ENCODE measurements at places on chromosomes 1 and 21.

DNA sequence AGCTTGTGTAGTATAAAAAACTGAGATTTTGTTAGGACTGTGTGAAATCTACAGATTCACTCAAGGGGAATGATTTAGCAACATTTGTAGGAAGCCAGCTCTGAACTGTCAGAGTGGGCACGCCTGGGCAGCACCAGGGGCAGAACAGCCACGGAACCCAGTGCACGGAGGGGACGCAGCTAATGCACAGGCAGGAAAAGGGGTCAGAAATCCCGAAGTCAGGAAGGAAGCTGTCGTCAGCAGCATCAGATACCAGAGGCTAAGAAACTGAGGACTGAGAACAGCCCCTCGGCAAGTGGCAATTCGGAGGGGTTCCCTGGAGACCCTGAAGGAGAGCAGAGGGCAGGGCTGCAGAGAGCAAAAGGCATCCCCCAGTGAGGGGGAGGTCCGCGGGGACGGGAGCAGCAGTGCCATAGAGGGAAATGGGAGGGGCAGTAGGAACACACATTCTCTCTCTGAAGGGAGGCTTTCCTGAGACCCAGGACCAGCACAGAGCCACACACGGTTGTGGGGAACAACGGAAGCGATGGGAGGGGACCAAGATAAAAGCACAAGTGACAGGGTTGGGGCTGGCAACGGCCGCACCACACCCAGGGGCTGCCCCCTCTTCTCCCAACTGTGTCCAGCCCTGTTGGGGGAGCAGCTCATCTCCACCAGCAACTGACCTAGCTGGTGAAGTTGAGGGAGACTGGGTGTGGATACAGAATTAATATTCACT lies 12.7 kb downstream of the UBE2J2 start:
- DNase-seq, result no peak

DNA sequence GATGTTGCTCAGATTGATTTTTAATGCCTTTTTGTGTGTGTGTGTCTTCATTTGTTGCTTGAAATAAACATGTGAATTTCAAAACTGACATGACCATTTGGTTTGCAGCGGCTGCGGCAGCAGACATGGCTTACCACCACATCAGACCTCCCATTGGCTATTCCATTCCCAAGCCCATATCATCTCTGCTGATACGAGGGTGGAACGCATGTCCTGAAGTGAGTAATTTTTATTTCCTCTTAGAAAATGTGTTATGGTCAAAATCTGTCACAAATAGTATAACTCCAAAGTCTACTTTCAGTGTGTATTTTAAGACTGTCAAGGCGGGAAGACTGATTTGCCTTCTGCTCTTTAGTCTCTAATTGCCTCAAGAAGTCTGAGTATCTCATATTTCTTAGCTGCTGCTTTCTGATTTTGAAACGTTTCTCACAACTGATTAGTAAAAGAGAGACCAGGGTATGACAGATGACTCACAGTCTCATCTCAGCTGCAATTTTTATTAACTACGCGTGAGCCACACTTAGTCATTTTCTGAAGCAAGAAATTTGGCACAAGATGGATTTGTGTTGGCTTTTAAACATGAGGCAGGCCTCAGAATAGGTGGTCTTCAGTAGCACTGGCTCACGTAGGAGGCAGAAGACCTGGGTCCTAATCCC lies 49.0 kb downstream of the LRRC53 start:
- DNase-seq, result peak; percentile 36

GRCh38 chr1:41666981-41667631 lies 182.6 kb upstream of the EDN2 start:
- DNase-seq, result no peak

- DNase-seq, result no peak
Observed at GRCh38 chr1:166418344-166418933, 251.6 kb upstream of the FAM78B start.

GRCh38 chr1:184895086-184895485 lies 79.2 kb downstream of the NIBAN1 start:
- DNase-seq, result no peak

DNA sequence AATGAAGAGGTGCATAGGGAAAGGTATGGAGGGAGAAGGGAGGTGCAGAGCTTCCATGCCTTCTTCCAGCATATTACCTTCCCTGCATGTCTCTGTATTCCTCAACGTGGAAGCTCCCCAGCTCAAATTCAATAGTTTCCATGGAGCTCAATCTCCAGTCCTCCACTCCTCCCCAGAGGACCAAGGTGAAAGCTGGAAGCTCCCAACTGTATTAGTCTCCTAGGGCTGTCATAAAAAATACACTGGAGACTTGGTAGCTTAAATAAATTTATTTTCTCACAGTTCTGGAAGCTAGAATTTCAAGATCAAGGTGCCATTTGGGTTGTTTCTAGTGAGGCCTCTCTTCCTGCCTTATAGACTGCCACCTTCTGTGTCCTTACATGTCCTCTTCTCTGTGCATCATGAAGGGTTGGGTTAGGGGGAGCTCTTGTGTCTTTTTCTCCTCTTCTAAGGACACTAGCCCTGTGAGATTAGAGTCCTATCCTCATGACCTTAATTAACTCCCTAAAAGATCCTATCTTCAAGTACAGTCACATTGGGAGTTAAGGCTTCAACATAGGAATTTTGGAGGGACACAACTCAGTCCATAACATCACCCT lies 21.9 kb upstream of the RABGGTB start:
- DNase-seq, result no peak

GRCh38 chr21:35136586-35137219 lies 87.6 kb upstream of the RUNX1 start:
- peak; percentile 68 for DNase-seq

DNA sequence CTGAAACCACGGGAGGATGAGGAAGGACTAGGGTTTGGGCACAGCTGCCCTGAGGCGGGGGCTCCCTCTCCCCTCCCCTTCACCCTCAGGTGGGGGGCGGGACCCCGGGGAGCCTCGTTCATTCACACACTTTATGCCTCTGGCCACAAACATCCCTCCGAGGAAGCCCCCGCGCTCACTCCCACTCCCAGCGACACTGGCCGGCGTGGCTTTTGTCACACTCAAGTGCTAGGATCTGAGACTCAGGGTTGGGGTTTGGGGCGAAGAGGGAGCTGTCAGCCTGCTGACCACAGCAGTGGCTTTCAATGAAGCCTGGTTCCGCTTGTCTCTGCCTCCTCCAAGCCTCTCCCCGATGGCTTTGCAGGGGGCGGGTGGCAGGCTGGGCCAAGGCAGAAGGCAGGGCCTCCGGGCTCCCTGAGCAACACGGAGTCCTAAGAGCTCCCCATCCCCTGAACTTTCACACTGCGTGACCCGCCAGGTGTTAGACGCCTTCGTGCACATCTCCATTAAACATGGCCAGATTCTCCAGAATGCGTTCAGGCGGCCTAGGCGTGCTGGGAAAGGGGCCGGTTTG lies 178.1 kb downstream of the NPHP4 start:
- no peak for DNase-seq

GRCh38 chr1:161017756-161018630 lies 3.0 kb downstream of the F11R start:
- DNase-seq, result no peak

GRCh38 chr1:149929856-149930255 lies 2.3 kb upstream of the SF3B4 start:
- no peak for DNase-seq

GRCh38 chr1:159141584-159142390 lies 29.6 kb upstream of the CADM3 start:
- peak; percentile 40 for DNase-seq

- DNase-seq, result no peak
Observed at GRCh38 chr1:56472860-56473259, 106.5 kb downstream of the PLPP3 start.

GRCh38 chr1:215507119-215507518 lies 60.0 kb upstream of the KCTD3 start:
- DNase-seq, result no peak

DNA sequence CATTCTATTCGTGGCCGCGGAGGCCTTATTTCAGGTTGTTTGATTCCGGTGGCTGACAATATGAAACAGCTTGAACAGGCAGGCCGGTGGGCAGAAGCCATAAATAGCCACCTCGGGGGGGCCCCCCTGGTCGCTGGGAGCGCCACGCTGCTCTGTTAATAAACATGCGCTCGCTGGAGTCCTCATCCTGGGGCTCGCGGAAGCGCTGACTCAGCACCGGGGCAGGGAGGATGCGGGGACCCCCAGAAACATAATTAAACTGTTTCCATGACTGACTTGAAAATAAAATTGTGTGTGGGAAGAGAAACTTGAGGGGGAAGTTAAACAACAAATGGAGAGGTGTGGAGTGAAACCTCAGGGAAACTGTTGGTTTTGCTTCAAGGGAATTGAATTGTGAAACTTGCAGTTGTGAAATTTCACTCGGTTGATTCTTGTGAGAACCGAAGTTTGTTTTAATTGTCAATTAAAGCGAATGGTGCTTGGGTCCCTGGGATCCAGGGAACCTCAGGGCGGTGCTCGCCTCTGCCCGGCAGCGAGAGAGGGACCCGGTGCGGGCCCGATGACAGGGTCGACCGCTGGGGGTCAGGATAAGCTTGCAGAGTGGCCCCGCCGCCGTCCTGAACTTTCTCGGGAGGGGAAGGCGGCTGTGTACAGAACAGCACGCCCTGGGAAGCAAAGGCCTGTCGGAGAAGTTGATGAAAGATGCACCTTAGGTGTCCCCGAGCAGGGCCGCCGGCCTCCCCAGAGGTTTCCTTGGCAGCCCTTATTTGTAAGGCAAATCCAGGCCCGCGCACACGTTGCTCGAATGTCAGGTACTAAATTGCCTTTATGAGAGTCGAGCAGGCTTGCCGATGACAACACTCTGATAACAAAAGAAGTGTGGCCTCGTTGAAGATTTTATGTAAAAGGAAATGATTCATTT lies 176.9 kb upstream of the LMO4 start:
- no peak for DNase-seq

- DNase-seq, result no peak
Observed at GRCh38 chr1:41243079-41243385, 926 bp upstream of the SCMH1 start.

DNA sequence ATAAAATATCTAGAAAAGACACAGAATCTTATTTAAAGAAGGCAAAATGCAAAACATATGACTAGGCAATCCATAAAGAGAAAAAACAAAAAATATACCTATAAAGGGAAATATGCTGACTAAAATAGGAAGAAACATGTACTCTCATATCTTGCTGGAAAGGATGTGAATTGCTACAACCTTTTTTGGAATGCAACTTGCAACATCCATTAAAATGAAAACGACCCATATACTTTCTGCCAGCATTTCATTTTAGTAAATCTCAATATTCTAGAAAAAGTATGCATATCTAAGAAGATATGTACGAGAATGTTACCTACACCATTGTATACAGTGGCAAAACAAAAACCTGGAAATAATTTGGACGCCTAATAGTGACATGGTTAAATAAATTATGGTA lies 56.6 kb downstream of the EDEM3 start:
- no peak for DNase-seq

DNA sequence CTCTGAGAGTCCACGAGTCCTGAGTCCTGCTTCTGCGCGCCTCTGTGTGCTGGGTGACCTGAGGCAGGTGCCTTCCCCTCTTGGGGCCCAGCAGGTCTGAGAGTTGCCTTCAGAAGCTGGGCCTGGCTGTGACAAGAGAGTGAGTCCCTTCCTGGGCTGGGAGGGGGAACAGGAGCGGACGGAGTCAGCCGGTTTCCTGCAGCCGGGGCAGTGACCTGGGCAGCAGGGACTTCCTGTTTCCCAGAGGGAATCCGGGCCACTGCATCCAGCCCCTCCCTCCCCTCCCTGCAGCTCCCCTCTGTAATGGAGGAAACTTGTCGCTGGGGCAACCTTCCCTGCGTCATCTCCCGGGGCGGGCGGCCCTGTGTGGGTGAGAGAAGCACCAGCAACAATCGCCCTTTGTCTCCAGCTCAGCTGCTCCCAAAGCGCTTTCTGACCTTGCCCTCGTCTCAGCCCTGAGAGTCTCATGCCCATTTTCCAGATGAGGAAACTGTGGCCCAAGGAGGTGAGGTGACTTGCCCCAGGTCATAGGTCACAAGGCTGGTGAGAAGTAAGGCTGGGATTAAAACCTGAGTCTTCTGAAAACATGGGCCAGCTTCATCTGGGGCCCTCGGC lies 61.1 kb downstream of the SDC3 start:
- DNase-seq, result no peak

- DNase-seq, result no peak
Observed at GRCh38 chr1:118877668-118878396, 110.3 kb downstream of the TBX15 start.

GRCh38 chr1:59505596-59506028 lies 208.7 kb downstream of the FGGY start:
- DNase-seq, result no peak

DNA sequence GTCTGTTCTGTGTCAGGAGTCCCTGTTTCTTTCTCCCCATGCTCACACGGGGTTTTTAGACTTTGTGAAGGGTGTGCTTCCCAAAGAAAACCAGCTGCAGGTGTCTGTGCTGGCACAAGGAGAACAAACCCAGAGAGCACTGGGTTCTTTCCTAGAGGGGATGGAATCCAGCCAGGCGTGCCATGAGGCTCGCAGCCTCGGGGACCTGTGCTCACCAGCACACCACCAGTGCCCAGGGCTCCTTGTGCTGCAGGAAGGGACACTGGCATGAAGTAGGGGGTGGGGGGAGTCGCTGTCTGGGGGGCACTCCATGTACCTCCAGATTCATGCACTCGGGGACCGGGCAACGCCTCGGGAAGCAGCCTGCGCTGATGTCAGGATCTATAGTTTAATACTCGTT lies 57.9 kb downstream of the AGPAT3 start:
- no peak for DNase-seq

DNA sequence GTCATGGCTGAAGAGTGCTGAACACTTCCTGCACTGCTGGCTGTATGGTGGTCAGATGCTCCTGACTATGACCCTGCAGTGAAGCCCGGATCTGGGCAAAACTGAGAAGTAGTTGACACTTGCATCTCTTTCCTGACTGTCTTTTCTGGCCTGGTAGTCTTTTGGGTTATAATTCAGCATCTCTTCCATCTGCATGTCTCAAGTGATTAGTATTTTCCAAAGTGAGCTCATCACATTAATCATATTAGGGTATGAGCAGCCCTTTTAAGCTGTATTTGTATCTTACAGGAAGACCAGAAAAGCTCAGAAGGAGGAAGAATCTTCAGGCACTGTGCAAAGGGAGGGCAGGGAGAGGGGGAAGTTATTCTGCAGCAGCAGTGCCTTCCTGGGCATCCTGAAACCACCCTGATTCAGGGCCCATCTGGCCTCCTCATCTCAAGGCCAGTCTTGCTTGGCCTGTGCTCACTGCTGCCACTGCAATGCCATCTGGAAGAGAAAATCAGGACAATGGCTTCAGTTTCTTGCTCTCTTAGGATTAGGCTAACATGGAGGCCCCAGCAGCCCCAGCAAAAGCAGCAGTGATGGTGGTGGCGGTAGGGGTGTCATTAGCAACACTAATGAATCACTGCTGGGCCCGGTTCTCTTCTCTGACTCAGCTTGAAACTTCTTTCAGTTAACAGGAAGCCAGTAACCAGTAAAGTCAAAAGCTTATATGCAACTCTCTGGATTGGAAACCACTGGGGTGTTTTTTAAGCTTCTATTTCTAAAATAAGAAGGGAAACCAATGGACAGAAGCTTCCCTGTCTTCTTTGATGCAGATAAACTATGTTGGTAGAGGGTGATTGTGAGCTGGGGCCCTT lies 63.3 kb upstream of the WDR26 start:
- DNase-seq, result peak; percentile 90
